NCI-H187 (cell line): ENCODE measurements at places on chromosomes 5 and 9.

- DNase-seq: no peak
Observed at GRCh38 chr9:90774071-90774470, 27.5 kb upstream of the SYK start.

DNA sequence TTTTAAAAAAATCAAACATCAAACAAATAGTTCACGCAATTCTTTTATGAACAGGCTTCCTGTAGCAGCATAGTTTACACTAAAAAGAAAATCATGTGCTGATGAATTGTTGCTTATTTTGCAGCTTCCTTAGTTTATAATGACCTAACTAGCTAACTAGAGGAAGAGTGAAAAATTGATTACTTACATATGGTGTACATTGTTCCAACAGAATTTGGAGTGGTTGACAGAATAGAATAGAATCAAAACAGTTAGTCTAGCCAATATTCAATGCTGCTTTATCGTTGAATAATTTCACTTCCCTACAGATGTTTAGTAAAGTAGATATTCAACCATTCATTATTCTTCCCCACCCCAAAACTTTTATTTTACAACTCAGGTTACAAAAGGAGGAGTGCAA, 4.2 kb downstream of the NMUR2 start:
- DNase-seq: no peak

DNA sequence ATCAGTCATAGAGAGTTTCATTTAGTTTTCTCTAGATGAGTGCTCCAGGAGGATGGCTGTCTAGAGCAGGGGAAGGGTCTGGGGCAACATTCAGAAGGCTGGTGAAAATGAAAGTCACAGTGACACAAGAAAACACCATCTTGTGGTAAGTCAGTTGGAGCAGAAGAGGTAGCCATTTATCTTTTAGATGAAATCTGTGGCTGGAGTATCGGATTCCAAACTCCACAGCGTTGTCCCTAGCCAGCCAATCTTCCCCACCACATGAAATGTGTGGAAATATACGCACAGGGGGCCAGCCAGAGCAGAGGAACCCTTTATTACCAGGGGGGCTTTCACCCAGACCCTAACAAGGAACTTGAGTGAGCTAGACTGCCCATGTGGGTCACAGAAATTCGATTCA, 15.9 kb upstream of the TNFAIP8 start:
- no peak for DNase-seq

GRCh38 chr9:21576331-21577189, 94.4 kb upstream of the IFNE start:
- DNase-seq: no peak

- no peak for DNase-seq
Observed at GRCh38 chr9:76808636-76809035, 44.4 kb downstream of the PCA3 start.

DNA sequence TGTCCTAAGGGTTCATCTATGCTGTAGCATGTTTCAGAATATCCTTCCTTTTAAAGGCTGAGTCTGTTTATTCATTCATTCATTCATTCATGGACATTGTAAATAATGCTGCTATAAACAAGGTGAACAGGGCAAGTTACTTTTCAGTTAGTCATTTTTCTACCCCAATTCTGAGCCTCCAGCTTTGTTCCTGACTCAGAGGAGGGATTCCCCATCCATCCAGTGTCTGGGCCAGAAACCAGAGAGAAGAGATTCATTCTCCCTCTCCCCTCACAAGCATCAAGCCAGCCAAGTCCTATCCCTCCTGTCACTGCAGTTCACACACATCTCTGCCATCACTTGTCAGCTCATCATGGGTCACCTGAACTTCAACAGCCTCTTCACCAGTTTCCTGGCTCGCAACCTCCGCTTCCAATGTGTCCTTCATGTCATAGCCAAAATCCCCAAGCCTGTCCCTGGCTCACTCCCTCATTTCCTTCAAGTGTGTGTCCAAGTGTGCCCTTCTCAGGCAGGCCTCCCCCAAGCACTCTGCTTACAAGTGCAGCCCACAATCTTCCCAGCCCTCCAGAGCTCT, 203.0 kb downstream of the TTLL11 start:
- DNase-seq: no peak

- no peak for DNase-seq
Observed at GRCh38 chr9:11402621-11403020, 789.8 kb upstream of the PTPRD start.

DNA sequence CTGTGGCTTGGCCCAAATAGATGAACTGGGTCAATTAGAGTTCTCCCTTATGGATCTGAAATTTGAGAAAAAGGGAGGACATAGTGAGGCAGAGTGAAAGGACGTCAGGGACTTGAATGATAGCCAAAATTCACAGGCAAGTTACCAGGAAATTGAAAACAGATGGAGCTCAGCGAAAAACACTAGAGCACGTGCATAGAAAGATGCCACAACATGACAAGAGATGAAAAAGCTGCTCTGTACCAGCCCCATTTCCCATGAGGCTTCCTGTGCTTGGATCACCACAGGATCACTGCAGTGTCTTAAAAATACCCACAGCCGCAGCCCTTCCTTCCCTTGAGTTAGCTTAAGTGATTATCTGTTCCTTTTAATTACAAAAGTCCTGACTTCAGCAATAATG, 39.0 kb upstream of the HOMER1 start:
- DNase-seq: no peak

DNA sequence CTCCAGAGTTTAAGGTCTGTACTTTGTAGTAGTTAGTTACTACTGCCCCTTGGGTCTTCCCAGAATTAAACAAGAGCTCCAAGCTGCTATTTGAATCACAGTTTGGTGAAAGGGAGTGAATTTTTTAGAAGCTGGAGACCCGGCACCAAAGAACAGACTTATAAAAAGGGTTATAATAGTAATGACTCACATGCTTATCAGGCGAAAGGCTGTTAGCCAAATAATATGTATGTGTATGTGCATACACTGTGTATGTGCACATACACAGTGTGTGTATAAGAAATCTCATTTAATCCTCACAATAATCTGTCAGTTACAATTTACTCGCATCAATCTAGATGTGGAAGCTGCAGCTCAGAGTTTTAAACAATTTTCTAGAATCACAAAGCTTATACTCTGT, 59.5 kb upstream of the ITGA1 start:
- DNase-seq: no peak

GRCh38 chr9:7901621-7902020, 102.0 kb upstream of the DMAC1 start:
- no peak for DNase-seq

- DNase-seq: no peak
Observed at GRCh38 chr9:82539146-82539545, 523.8 kb downstream of the RASEF start.

- no peak for DNase-seq
Observed at GRCh38 chr5:11153670-11154382, 392.8 kb upstream of the DAP start.

DNA sequence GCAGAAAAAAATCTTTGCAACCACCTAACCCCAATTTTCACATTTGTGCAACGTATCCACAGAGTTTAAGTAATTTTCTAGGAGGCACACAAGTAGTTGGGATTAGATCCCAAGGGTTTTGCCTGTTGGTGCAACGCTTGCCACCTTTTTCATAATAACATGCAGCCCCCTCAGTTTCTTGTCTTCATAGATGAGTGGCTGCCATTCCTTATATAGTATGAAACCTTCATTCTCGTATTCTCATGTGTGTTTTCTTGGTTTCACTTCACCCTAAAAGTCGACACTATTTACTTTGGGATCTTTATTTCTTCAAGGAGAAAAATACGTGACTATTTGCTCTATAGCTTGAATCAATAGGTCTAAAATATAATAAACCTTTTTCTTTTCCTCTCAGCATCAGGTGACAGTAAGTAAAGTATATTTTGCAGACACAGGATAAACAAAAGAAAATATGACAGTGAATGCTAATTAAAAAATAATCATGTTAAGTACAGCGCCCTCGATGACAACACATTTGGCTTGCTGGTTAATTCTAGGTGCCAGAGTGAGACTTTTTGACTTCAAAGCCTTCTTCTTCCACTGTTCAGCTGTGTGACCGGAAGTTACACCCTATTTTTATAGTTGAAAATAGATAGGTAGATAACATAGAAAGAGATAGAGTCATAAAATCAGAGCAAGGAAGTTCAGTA, 342.8 kb upstream of the CCNG1 start:
- no peak for DNase-seq

GRCh38 chr9:134136118-134136995, 475 bp downstream of the WDR5 start:
- DNase-seq: no peak

DNA sequence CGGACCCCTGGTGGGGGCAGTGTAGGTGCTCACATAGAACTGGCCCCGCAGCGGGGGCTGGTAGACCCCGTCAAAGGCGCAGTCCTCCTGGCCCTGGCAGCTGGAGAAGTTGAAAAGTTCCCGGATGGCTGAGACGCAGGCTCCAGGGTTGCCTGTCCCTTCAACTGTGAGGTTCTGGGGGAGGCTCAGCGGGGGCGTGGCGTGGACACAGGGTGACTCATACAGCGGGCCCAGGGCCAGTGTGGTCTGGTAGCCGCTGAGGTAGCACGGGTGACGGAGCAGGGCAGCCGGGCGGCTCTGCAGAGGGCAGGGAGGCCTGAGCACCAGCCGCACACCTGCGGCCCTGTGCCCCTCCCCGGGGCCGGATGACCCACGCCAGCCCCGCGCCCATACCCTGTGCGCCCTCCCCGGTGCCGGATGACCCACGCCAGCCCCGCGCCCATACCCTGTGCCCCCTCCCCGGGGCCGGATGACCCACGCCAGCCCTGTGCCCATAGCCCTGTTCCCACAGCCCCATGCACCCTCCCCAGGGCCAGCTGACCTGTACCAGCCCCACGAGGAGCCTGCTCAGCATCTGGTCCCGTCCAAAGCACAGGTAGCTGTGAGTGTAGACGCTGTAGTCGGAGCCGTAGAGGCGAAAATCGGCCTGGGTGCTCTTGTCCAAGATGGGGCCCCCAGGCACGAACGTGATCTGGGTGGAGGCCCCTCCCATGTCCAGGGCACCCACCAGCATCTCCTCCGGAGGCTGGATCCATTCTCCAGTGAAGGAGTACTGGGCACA, 5.0 kb downstream of the ENTPD8 start:
- no peak for DNase-seq

GRCh38 chr5:181173420-181174342, 26.3 kb downstream of the OR2V2 start:
- DNase-seq: no peak

DNA sequence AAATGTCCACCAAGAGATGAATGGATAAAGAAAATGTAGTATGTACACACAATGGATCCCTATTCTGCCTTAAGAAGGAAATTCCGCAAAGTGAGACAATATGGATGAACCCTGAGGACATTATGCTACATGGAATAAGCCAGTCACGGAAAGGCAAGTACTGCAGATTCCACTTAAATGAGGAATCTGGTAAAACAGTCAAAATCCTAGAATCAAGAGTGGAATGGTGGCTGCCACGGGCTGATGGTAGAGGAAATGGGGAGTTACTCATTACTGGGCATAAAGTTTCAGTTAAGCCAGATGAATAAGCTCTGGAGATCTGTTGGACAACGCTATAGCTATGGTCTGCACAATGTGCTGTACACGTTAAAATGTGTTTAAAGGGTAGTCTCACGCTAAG, 47.2 kb downstream of the STK10 start:
- no peak for DNase-seq

GRCh38 chr5:72465601-72466563, 41.3 kb downstream of the ZNF366 start:
- DNase-seq: no peak

DNA sequence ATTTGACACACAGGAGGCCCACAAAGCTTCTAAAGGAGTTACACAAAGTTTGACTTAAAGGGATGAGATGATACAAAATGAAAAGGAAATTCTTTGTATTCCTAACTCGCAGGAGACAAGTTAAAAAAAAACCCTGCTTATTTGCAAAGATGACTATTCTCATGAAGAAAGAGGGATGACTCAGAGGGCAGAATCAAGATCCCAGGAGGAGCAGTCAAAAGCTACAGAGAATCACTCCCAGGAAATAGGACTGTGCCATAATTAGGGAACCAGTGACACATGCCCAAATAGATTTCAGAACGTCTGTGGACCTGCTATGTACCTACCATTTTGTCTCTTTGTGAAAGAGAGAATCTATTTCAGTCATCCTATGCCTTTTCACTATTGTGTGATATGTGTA, 103.5 kb upstream of the ARRDC3 start:
- no peak for DNase-seq

GRCh38 chr5:178213003-178213461, 8.7 kb downstream of the HNRNPAB start:
- no peak for DNase-seq

DNA sequence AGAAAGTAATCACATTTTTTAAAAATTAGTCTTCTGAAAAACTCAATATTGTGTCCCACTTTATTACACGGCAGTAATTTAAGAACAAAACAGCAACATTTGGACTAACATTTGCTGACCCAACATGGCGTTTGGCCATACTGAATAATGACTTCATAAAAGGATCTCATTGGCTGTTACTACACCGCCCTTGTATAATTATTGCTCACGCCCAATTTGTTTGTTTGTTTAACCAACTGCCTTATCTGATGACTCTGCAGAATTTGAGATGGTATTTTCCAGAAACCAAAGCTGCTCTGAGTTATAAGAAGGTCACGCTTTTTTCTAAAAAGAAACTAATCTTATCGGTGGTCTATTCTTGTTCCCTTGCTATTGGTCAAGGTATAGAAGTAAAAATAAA, 200.2 kb upstream of the TARS1 start:
- no peak for DNase-seq

DNA sequence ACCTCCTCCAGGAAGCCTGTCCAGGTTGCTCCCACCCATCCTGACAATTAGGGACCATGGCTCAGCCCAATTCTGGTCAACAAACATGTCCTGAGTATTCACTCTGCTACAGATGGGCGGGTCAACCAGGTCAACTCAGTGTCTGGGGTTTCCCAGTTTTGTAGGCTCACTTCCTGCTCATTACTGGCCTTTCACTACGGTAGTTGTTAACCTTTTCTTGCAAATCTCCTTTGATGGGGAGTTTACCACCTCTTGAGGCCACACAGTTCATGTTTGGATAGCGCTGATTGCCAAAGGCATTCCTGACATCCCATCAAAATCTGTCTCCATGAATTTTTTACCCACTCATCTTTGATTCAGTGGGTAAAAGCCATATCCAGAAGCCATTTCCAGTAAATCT, 13.8 kb downstream of the TMEM8B start:
- DNase-seq: no peak

DNA sequence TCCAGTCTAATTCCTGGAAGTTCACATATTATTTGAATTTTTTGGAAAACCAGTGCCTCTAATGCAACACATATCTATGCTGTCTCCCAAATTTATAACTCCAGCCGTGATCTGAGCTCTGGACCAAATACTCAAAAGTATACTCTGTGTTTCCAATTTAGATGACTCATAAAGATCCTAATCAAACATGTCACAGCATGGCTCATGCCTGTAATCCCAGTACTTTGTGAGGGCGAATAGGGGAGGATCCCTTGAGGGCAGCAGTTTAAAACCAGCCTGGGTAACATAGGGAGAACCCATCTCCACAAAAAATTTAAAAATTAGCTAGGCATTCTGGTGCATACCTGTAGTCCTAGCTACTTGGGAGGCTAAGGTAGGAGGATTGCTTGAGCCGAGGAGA, 388.0 kb downstream of the CDH12 start:
- DNase-seq: no peak

DNA sequence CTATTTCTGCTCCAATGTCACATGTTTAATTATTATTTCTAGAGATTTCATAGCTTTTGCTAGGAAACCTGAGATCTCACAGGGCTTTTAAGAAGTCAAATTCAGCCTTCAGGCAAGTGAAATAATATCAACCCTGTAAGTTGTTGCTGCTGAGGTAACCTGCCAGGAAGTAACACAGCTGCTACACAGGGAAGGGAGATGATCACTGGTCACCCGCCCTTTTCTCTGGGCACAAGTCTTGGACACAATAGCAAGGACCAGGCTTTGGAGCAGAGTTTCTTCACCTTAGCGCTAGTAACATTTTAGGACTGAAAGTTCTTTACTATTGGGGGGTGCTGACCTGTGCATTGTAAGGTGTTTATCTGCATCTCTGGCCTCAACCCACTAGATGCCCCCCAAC, 50.1 kb downstream of the PTTG1 start:
- no peak for DNase-seq
